ENCODE measurements at places on chromosomes 7 and 10.

DNA sequence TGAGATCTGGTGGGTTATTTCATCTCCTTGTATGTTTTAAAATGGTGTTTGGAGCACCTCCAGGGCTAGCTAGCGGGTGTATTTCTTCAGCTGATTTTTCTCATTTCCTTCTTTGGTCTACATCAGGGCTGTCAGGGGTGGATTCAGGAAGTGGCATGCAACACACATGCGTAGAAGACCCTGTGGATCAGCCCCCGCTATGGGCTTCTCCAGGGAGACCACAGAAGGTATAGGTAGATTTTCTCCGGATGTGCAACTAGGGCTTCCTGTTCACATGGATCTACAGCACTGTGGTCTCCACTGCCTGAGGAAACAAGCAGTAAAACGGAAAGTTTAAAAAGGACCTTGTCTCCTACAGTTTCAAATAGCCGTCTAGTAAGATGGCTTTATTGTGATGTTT, 10.4 kb downstream of the NUB1 start:
- no peak for DNase-seq

GRCh38 chr7:44152971-44153947, 12.1 kb upstream of the MYL7 start:
- DNase-seq, result no peak

- no peak for DNase-seq
Observed at GRCh38 chr10:27536437-27536836, 32.3 kb downstream of the RAB18 start.

- no peak for DNase-seq
Observed at GRCh38 chr7:293681-294439, 3.9 kb downstream of the FOXL3 start.

DNA sequence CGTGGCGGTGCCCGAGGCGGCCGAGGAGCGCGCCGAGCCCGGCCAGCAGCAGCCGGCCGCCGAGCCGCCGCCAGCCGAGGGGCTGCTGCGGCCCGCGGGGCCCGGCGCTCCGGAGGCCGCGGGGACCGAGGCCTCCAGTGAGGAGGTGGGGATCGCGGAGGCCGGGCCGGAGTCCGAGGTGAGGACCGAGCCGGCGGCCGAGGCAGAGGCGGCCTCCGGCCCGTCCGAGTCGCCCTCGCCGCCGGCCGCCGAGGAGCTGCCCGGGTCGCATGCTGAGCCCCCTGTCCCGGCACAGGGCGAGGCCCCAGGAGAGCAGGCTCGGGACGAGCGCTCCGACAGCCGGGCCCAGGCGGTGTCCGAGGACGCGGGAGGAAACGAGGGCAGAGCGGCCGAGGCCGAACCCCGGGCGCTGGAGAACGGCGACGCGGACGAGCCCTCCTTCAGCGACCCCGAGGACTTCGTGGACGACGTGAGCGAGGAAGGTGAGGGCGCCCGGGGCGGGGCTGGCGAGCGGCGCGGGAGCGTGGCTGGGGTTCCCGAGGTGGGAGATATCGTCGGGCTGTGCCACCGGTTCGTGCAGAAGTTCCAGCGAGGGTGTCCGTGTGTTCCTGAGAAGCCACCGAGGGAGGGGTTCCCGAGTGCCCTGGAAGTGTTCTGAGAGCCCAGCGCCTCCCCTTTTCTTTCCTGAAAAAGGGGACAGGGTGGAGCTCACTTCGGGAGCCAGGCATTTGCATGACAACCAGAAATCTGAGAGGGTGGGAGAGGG, 495 bp downstream of the EIF3B start:
- DNase-seq, result no peak

DNA sequence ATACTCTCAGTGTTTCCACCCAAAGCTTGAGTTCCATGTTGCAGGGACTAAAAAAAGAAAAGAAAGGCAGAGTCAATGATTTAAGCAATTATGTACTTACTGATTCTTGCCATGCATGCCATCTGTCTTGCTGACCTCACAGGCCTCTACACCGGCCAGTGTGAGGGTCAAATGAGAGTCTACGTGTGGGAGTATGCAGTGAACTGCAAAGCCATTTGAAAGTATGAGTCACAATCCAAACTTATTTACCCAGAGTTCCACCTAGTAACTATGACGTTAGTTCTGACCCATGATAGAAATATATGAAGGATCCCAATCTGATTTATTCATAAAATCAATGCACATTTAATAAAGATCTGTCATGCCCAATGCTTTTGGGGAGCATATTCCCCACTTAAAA, 26.5 kb downstream of the PDE1C start:
- DNase-seq, result peak; percentile 17

DNA sequence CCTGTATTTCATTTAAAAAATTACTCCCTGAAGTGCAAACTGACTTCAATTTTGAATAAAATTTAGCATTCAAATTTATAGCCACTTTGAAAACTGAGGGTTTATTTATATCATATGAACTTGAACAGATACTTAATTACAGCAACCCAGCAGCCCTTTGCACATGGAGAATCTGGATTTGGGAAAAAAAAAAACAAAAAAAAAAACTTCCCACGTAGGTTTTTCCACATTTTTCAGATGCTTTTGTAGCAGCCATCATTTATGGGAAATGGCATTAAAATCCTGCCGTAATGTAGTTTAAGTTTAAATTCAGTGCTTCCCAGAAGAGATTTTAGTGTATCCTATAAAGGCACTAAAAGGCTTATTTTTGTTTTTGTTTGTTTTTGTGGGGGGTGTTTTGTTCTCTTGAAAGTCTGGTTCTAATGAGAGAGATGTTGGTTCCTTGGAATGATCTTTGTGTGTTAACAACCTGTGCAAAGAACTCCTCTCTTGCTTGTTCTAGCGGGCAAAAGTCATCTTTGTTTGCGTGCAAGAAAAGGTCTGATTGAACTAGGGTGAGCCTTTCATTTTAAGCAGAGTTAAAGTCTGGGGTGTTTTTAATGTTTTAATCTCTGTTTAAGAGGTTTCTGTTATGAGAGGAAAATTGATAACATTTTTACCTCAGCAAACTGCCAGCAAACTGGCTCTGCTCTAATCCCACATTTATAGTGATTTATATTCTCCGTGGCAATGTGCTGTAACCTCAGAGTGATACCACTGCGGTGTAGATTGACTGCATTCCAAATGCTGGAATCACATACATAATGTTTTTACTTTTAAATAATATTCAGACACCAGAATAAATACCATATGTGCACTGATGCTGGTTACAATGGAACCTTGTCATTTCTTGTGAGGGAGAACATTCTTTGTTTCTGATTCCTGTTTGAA, 105.5 kb downstream of the WNT2 start:
- DNase-seq, result peak; percentile 86

DNA sequence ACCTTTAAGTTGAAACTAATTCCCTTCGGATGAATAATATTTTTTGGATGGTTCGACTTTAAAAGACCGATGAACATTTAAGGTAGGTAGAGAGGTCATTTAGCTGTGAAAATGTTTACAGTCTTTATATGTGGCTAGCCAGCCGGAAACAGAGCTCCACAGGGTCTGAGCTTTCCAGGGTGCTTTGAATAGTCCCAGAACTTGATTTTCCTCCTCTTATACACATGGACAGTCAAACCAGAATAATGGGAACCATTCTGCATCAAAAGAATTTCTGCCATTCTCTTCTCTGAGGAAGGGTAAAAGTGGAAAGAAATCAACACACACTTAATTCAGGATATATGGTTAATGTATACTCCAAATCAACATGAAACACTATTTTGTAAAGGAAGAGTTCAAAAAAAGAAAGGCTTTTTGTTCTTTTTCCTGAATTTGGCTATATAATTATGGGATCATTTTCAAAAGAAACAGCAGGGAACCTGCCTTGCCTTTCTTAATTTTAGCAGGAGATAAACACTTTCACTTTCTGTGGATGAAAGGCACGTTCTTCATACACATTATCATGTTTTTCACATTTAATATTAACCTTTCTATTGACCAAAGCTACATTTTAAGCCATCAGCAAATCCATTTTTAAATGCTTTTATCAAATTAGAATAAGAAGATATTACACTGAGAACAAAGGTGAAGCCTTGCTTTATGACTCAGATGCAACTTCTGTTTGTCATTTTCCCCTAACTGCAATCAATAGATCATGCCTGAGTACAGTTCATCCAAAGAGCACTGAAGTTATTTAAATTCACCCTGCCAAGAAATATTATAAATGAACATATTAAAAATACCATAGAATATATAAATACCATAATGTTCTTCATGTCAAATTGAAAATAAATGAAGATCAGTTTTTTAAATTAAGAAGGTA, 307.3 kb downstream of the THSD7A start:
- no peak for DNase-seq

- no peak for DNase-seq
Observed at GRCh38 chr10:58555930-58556311, 43.2 kb downstream of the BICC1 start.

- no peak for DNase-seq
Observed at GRCh38 chr7:46189255-46189790, 268.3 kb upstream of the IGFBP3 start.

GRCh38 chr10:95392681-95393164, 101.9 kb upstream of the PDLIM1 start:
- DNase-seq, result no peak

- DNase-seq, result no peak
Observed at GRCh38 chr10:82668221-82668895, 793.4 kb downstream of the NRG3 start.

DNA sequence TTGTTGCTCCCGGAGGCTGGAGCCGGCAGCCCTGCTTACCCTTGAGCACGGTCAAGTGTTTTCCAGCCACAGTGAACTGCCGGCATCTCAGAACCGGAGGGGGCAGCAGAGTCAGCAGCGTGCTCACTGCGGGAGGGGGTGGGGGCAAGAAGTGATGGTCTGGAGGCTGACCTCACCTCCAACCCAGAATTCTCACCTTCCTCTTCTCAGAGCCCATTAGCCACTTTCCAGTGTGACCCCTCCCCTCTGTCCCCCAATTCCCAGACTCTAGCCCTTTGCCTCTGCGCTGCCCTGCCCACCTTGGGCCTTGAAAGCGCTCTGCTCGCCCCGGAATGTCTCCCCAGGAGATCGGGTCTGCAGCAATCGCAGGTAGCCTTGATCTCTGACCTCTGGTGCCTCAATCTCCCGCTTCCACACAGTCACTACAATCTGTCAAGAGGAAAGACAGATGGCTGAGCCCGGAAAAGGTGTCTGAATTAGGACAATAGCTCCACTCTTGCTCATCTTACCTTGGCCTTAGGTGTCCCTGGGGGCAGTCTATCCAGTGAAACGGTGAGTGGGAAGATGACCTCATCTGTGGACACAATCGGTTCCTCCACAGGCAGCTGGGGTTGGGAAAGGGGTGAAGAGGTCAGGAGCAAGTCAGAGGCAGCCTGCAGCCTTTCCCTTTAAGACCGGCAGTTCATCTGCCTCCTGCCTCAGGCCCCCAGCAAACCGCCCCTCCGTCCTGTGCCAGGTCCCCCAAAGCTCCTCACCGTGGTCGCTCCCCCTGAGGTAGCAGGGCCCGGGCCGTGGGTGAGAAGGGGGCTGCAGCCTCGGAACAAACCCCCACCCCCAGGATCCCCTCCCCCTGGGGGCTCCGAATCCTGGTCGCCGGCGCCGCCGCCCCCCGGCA, 942 bp downstream of the TRAPPC14 start:
- DNase-seq, result no peak

GRCh38 chr7:153090209-153090608, 330.7 kb downstream of the ACTR3B start:
- no peak for DNase-seq

DNA sequence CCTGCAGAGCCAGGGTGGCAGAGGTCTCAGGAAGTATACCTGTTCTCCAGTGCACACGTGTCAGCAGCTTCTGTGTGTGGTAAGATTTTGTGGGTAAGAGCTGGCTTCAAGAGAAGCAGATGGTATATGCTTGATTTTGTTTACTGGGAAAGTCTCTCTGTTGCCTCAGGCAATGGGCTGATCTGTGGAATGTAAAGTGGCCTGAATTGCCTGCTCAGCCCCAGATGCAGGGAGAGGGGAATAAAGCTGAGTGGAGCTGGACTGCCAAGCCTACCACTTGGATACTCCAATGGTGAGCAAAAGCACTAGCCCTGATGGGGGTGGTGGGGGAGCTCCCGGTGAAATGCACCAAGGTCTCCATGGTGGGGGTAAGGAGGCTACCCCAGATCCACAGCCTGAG, 156.1 kb downstream of the WDR11 start:
- DNase-seq, result no peak

DNA sequence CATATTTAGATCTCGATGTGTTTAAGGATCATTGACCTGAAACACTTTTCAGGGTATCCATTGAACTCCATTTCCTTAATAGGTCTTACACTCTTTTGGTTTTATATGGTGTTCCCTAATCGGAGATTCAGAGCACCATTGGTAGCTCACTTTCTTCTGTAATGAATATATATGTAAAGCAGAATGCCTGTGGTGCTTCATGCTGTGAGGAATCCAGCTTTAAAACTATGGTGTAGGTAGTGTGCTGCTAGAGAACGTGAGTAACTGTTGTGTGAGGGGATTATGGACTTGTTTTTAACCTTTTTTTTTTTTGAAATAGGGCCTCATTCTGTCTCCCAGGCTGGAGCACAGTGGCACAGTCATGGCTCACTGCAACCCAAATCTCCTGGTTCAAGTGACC, 376.9 kb upstream of the LRGUK start:
- no peak for DNase-seq

- no peak for DNase-seq
Observed at GRCh38 chr10:31635415-31636065, 293.1 kb downstream of the ARHGAP12 start.

GRCh38 chr10:33414841-33415240, 80.4 kb upstream of the NRP1 start:
- no peak for DNase-seq

DNA sequence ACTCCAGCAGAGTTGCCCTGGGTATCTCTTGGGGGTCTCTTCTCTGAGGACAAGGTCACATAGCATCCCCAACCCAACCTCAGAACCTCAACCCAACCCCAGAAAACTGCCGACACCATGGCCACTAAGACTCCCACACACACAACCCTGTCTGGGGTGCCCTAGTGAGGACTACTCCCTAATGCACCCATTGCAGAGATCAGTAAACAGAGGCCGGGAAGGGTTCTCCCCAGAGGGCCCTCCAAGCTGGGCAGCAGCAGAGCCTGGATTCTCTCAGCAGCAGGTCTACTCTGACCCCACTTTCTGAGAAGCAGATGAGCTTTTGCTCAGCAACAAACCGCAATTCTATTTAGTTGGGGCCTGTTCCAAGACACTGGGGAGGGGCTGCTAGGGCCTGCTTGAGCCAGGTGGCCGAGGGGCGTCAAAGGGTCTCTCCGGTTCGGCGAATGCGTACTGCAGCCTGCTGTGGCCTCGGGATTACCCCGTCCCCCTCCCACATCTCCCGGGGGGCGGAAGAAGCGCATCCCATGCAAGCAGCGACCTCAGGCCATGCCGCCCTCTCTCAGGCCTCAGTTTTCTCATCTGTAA, 828 bp downstream of the OGDHL start:
- no peak for DNase-seq

All from AG09309 (cell line).